ENCODE measurements at places on chromosomes 12 and 14. TPM values are rescaled to one million over a fixed set of nuclear protein-coding genes. Genes with fewer than 3 reads are reported as not detected.

- DNase-seq, result no peak
Observed at GRCh38 chr12:128387811-128388422, 120.9 kb downstream of the TMEM132C start.

KRT82 gene
- not detected for total RNA-seq

DNA sequence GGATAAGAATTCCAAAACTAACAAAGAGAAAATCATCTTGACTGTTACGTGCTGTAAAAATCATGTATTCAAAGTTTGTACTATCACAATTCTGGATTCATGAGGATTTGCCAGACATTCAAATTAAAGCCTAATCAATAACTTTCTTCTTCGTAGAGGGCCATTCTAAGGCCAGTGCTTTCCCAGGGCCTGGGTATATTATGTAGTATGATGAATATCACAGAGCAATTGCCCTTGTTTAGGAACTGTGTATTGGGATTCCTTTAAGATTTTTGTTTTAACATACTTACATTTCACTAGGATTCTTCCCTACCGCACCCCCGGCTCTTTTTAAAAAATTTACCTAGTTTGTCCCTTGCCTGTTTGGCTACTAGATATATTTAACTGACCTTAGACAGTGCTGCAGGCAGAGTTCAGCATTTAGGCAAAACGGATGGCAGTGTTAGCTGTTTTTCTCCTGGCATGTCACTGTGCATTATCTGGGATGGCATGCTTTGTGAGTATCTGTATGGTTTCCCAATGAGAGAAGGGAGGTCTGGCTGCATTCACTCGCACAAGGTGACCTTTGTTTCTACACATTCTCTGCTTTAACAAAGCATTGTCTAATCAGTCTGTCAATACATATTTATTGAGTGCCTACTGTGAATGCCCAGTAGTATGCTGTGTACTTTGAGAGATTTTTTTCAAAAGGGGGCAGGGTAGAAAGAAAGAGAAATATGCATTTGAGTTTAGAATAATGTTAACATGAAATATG, 63.3 kb downstream of the ERC1 start:
- DNase-seq, result no peak

NANOG gene
- total RNA-seq, result 330 TPM

GRCh38 chr12:23238957-23239356, 614.0 kb downstream of the ETNK1 start:
- no peak for DNase-seq

GRCh38 chr12:48187916-48188695, 4.7 kb downstream of the CCDC184 start:
- DNase-seq, result no peak

DNA sequence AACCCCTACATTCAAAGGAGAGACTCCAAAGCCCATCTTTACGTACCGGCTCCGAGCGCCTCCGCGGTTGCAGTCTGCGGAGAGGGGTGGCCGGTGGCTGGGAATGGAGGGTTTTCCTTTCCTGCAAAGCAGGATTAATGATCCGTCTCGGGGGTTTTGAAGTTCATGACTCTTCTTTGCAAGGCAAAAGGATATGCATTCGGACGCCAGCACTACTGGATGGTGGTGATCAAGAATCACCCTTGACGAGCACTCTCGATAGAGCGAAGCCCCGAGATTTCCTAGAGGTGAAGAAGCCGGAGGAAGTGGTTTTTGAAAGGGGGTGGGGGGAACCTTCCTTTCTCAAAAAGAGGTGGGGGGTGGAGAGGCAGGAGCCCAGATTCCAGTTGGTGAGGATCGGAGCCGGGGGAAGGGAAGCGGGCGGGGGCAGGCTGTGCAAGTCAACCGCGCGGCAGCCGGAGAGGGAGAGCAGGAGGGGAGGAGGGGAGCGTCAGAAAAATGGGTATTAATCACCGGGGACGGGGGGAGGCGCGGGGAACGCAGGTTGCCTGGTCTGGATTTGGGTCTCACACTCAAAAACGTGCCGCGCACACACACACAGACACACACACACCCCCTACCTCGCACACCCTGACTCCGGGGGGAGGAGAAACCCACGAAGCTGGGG, at the start of gene GRIN2B:
GRIN2B (minus strand) TSS at position 307 of the 667 bp plus-strand sequence. CDS start 115,394 bp downstream, outside the sequence.
- DNase-seq, result peak; percentile 58

CLEC4C gene
- 0.50 TPM for total RNA-seq

DNA sequence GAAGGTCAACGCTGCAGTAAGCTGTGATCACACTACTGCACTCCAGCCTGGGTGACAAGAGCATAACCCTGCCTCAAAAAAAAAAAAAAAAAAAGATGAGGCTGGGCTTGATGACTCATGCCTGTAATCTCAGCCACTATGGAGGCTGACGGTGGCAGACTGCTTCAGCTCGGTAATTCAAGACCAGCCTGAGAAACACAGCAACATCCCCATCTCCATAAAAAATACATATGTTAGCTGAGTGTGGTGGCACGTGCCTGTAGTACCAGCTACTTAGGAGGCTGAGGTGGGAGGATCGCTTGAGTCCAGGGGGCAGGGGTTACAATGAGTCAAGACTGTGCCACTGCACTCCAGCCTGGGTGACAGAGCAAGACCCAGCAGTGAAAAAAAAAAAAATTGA, 50.4 kb downstream of the GXYLT1 start:
- no peak for DNase-seq

KCNH3 gene
- total RNA-seq, result 0.44 TPM

DNA sequence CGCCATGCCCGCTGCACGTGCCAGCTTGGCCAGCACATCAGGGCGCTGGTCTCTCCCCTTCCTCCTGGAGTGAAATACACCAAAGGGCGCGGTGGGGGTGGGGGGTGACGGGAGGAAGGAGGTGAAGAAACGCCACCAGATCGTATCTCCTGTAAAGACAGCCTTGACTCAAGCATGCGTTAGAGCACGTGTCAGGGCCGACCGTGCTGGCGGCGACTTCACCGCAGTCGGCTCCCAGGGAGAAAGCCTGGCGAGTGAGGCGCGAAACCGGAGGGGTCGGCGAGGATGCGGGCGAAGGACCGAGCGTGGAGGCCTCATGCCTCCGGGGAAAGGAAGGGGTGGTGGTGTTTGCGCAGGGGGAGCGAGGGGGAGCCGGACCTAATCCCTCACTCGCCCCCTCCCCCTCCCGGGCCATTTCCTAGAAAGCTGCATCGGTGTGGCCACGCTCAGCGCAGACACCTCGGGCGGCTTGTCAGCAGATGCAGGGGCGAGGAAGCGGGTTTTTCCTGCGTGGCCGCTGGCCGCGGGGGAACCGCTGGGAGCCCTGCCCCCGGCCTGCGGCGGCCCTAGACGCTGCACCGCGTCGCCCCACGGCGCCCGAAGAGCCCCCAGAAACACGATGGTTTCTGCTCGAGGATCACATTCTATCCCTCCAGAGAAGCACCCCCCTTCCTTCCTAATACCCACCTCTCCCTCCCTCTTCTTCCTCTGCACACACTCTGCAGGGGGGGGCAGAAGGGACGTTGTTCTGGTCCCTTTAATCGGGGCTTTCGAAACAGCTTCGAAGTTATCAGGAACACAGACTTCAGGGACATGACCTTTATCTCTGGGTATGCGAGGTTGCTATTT, 914 bp upstream of the CCND2 start:
- peak; percentile 72 for DNase-seq

GRCh38 chr12:58959639-58960300, 39.5 kb upstream of the LRIG3 start:
- DNase-seq, result no peak

DNA sequence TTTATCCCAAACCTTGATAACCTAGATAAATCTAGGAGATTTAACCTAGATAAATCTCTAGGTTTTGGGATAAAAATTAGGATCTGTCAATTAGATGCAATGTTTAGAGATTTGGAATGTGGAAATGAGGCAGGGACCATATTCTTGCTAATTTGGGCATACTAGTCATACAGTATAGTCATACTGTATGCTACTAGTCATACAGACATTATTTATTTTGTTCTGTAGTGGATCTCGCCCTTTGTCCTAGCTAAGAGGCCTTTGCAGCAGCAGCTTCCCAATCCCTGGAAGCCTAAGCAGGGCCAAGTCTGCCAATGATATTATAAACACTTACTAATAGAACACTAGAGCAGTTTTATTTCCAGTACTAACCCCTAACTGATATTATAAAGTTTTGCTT, 136.4 kb downstream of the CEP128 start:
- DNase-seq, result no peak

GRCh38 chr12:102095677-102096263, 24.1 kb downstream of the NUP37 start:
- DNase-seq, result no peak

VDR gene
- total RNA-seq, result 0.76 TPM
